ENCODE measurements at places on chromosomes 7 and 10. TPM values are rescaled to one million over a fixed set of nuclear protein-coding genes. Genes with fewer than 3 reads are reported as not detected.

Gene CDC14C
- not detected for total RNA-seq

Gene UBE2D1
- total RNA-seq: 25.4 TPM

Gene NRG3
- 0.67 TPM for total RNA-seq

Gene C10orf53
- total RNA-seq: not detected

Gene PAX2
- not detected for total RNA-seq

All from thyroid gland (tissue), 4 donors.